Upper lobe of left lung (tissue), 6 donors: ENCODE measurements at places on chromosomes 16 and 17. TPM values are rescaled to one million over a fixed set of nuclear protein-coding genes. Genes with fewer than 3 reads are reported as not detected.
A peak's percentile ranks its signal among the peaks of the same experiment; 100 is the strongest.

LGALS9B gene
- not detected for total RNA-seq

CD300H gene
- 2.7 TPM for total RNA-seq

TK1 gene
- total RNA-seq: 11.9 TPM

TVP23A gene
- total RNA-seq: 0.91 TPM

AP1G1 gene
- 124 TPM for total RNA-seq

MAF gene
- total RNA-seq: 21.1 TPM

ATP1B2 gene
- not detected for total RNA-seq

EPX gene
- 0.10 TPM for total RNA-seq

- no peak overlapping the region for H3K27ac ChIP-seq
- no peak for DNase-seq
- H3K27me3 ChIP-seq: no peaks in the 10 kb centered on the region
Observed at GRCh38 chr17:66403846-66404556, 101.6 kb downstream of the PRKCA start.

DNA sequence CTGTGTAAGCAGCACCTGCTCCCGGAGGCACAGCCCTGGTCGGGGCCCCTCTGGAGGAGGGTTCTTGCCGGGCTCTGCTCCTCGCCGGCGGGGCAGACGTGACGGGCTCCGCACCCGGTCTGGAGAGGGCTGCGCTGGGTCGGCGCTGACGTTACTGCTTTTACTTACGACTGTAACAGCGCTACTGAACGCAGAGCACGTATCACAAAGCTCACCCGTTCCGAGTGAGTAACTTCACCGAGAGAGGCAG, 1.3 kb upstream of the RAB40C start:
- H3K4me1 ChIP-seq: peaks cover 56% of the 10 kb centered on the region
- DNase-seq: peak; percentile 47
- no peaks in the 10 kb centered on the region for H3K36me3 ChIP-seq
- H3K4me3 ChIP-seq: peak overlapping the region; percentile 46
- peak overlapping the region; percentile 97 for H3K27ac ChIP-seq

DNA sequence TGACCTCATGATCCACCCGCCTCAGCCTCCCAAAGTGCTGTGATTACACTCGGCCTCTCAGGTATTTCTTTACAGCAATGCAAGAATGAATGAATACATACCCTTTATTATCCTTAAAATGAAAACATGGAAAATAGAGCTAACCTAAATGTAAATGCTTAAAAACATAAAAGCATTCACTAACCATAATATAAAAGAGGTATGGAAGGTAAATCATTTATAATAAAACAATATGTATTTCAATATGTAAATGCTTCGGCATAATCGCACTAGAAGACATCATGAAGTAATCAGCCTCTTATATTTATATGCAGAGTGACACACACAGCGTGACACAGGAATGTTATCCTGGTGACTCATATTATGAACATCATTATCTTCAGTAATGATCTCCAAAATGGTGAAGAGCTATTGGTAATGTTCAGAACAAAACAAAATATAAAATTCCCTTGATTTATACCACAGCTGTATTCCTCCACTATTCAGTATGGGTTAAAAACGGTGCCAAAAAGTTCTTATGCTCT, 53.9 kb downstream of the AIPL1 start:
- no peaks in the 10 kb centered on the region for H3K27me3 ChIP-seq
- H3K27ac ChIP-seq: no peak overlapping the region
- H3K4me1 ChIP-seq: no peaks in the 10 kb centered on the region
- H3K36me3 ChIP-seq: no peaks in the 10 kb centered on the region
- DNase-seq: no peak

- H3K27ac ChIP-seq: no peak overlapping the region
- peak; percentile 56 for DNase-seq
- no peak overlapping the region for H3K4me3 ChIP-seq
- no peaks in the 10 kb centered on the region for H3K27me3 ChIP-seq
- no peaks in the 10 kb centered on the region for H3K4me1 ChIP-seq
Observed at GRCh38 chr16:85253084-85253941, 141.0 kb upstream of the CIBAR2 start.

GRCh38 chr16:88370365-88370764, 12.4 kb upstream of the ZNF469 start:
- no peak overlapping the region for H3K4me3 ChIP-seq
- H3K4me1 ChIP-seq: no peaks in the 10 kb centered on the region
- DNase-seq: no peak
- H3K36me3 ChIP-seq: no peaks in the 10 kb centered on the region

GRCh38 chr16:12420661-12421209, 383.0 kb downstream of the CPPED1 start:
- H3K27ac ChIP-seq: no peak overlapping the region
- H3K4me3 ChIP-seq: no peak overlapping the region
- no peaks in the 10 kb centered on the region for H3K4me1 ChIP-seq
- no peaks in the 10 kb centered on the region for H3K36me3 ChIP-seq
- no peak for DNase-seq

DNA sequence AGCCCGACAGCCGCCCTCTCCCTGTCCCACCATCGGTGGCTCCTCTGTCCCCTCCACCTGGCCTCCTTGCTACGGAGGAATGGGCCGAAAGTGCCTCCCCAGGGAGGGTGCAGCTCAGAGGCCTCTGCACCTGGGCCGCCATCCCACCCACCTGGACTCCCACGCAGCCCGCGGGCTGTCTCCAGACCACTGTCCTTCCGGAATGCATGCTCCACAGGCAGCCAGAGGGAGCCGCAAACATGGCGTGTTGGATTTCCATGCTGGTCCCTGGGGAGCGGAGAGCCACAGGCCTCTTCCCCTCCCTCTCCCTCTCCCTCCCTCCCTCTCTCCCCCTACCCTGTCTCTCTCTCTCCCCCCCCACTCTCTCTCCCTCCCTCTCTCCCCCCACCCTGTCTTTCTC, 3.0 kb downstream of the SSTR5 start:
- H3K36me3 ChIP-seq: no peaks in the 10 kb centered on the region
- H3K27ac ChIP-seq: no peak overlapping the region
- no peak for DNase-seq
- peaks cover 3% of the 10 kb centered on the region for H3K4me1 ChIP-seq
- H3K27me3 ChIP-seq: peaks cover 26% of the 10 kb centered on the region
- no peak overlapping the region for H3K4me3 ChIP-seq

GRCh38 chr16:84455031-84455430, 49.4 kb downstream of the MEAK7 start:
- no peak overlapping the region for H3K4me3 ChIP-seq
- H3K27ac ChIP-seq: no peak overlapping the region
- DNase-seq: no peak
- no peaks in the 10 kb centered on the region for H3K27me3 ChIP-seq

DNA sequence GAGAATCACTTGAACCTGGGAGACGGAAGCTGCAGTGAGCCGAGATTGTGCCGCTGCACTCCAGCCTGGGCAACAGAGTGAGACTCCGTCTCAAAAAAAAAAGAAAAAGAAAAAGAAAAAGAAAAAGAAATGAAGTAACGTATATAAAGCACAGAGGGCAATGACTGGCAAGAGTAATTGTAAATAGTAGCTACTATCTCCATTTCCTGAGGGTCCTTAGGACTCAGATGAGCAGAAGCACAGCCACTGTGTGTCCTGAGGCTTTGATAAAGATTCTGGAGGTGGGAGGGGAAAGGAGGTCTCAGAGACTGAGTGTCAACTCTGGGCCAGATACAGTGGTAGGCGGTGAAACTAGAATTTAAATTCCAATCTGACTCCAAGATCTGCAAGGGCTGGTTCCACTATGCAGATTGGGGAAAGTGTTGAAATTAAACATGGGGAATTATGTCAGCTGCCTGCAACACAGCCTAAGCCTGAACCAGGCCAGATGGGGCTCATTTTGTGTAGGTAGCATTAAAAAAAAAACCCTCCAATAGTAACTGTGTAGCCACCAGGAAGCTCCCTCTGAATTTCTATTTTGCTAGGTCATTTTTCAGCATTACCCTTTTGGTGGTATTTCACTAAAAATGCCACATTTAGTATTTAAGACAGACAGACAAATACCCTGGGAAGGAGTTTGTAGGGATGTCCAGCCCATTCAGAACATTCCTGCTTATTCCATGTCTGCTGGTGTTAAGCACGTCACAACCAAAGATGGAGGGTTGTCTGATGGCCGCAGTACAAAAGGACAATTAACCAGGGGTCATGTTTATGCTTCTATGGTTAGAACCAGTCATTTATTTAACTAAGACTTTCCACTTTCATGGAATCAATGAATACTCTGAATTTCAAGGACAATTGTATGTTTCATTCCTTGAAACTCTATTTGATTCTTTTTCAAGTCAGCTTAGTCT, 46.1 kb downstream of the TBX4 start:
- no peaks in the 10 kb centered on the region for H3K4me1 ChIP-seq
- no peak overlapping the region for H3K27ac ChIP-seq
- DNase-seq: no peak
- H3K4me3 ChIP-seq: no peak overlapping the region

- DNase-seq: no peak
- H3K4me3 ChIP-seq: no peak overlapping the region
- H3K27me3 ChIP-seq: no peaks in the 10 kb centered on the region
- H3K4me1 ChIP-seq: no peaks in the 10 kb centered on the region
- H3K27ac ChIP-seq: no peak overlapping the region
Observed at GRCh38 chr17:53721101-53721500, 101.6 kb upstream of the KIF2B start.

- peaks cover 51% of the 10 kb centered on the region for H3K36me3 ChIP-seq
- DNase-seq: peak; percentile 56
- H3K27me3 ChIP-seq: no peaks in the 10 kb centered on the region
- H3K4me1 ChIP-seq: peaks cover 14% of the 10 kb centered on the region
- H3K4me3 ChIP-seq: no peak overlapping the region
- no peak overlapping the region for H3K27ac ChIP-seq
Observed at GRCh38 chr16:57256601-57257395, 11.7 kb downstream of the ARL2BP start.

DNA sequence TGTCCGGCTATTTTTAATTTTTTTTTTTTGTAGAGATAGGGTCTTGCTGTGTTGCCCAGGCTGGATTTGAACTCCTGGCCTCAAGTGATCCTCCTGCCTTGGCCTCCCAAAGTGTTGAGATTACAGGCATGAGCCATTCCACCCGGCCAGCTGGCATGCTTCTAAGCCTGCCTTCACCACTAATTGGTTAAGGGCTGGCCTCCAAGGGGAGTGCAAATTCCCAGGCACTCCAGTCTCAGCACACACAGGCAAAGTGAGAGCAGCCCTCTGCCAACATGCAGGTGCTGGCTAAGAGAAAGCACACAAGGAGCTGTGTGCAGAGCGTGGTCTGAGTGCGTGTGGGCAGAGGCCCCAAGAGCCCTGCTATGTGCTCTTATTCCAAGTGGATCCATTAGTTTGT, 149.8 kb upstream of the HS3ST2 start:
- no peak overlapping the region for H3K4me3 ChIP-seq
- H3K36me3 ChIP-seq: no peaks in the 10 kb centered on the region
- DNase-seq: no peak
- H3K27ac ChIP-seq: no peak overlapping the region

GRCh38 chr17:79796763-79797491, at the start of gene CBX8:
CBX8 (minus strand) TSS chr17:79797077; CDS start chr17:79796998, 79 bp downstream.
- H3K4me1 ChIP-seq: peaks cover 70% of the 10 kb centered on the region
- peak within 1 kb of the TSS; percentile 77 for H3K4me3 ChIP-seq
- peak within 1 kb of the TSS; percentile 90 for H3K27ac ChIP-seq
- H3K36me3 ChIP-seq: no peaks in the 10 kb centered on the region
- peak; percentile 100 for DNase-seq
- H3K27me3 ChIP-seq: peaks cover 5% of the 10 kb centered on the region

DNA sequence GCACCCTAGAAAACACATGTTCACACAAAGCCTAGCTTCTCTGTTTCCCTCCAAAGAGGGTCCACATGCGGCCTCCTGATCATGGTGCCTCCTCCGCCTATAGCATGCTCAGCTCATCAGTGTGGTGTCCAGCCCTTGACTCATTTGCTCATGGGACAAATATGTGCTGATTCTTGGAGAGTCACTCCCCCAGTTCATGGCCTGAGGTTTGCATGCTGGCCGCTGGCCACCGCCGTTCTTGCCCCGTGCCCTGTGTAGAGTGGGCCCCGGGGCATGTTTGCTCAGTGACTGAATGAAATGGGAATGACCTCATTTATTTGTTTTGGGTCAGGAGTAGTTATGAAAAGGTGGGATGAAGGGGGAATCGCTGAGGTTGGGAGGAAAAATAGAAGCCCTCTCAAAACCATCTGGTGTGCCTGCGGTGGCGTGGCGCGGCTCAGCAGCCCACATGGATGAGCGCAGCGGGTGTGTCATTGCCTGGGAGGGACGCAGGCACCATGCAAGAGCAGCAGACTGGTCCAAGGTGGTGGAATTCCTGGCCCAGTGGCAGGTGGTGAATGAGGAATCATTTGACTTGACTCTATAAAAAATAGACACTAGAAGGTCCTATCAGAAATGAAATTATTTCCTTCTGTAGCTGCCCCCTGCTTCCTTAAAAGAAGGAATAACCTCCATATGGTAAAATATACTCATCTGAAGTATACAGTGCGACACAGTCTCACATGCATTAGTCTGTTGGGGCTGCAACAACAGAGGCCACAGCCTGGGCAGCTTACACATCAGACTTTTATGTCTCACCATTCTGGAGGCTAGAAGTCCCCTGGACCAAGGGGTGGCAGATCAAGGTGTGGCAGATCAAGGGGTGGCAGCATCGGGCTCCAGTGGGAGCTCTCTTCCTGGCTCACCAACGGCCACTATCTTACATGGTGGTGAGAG, 31.7 kb downstream of the CRISPLD2 start:
- H3K4me3 ChIP-seq: no peak overlapping the region
- no peaks in the 10 kb centered on the region for H3K27me3 ChIP-seq
- peaks cover 18% of the 10 kb centered on the region for H3K36me3 ChIP-seq
- H3K4me1 ChIP-seq: no peaks in the 10 kb centered on the region
- DNase-seq: peak; percentile 85

DNA sequence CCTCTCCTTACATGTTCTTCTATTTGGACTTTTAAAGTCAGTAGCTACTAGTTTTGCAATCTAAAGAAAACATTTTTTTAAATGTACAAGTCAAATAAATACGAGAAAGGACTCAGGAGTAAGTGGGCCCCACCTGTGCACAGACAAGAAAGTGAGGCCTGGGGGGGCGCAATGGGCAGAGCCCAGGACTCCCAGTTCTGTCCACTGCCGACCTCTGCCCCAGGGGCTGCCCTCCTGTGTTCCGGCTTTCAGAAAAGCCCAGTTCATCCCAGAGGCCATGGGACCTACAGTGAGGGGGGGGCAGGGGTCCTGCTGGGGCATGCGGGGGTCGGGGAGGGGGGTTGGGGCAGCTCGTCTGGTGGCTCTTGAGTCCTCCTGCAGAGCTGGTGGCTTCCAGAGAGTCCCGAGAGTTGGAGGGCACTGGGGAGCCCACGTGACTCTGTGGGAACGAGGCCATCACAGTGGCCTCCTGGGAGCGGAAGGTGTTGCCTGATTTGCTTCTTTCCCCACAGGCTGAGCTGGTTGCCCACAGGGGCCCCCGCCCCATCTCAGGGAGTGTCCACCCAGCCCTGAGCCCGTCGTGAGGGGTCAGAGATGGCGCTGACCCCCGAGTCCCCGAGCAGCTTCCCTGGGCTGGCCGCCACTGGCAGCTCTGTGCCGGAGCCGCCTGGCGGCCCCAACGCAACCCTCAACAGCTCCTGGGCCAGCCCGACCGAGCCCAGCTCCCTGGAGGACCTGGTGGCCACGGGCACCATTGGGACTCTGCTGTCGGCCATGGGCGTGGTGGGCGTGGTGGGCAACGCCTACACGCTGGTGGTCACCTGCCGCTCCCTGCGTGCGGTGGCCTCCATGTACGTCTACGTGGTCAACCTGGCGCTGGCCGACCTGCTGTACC, 2.4 kb downstream of the UTS2R start:
- H3K4me1 ChIP-seq: peaks cover 27% of the 10 kb centered on the region
- H3K27ac ChIP-seq: no peak overlapping the region
- no peaks in the 10 kb centered on the region for H3K36me3 ChIP-seq
- H3K27me3 ChIP-seq: no peaks in the 10 kb centered on the region
- no peak overlapping the region for H3K4me3 ChIP-seq
- DNase-seq: no peak

GRCh38 chr16:57138281-57138935, 46.0 kb downstream of the CPNE2 start:
- no peaks in the 10 kb centered on the region for H3K36me3 ChIP-seq
- DNase-seq: no peak
- no peaks in the 10 kb centered on the region for H3K27me3 ChIP-seq
- no peak overlapping the region for H3K4me3 ChIP-seq
- H3K4me1 ChIP-seq: peaks cover 54% of the 10 kb centered on the region
